ENCODE measurements at places on chromosomes 5 and 9. TPM values are rescaled to one million over a fixed set of nuclear protein-coding genes. Genes with fewer than 3 reads are reported as not detected.

The PCDHB4 gene
- total RNA-seq = 0.52 TPM

The FLT4 gene
- 1.9 TPM for total RNA-seq

The SLC1A3 gene
- 14.7 TPM for total RNA-seq

The CLIC3 gene
- 154 TPM for total RNA-seq

The GAPT gene
- 0.40 TPM for total RNA-seq

The SLC36A2 gene
- not detected for total RNA-seq

The OR13F1 gene
- total RNA-seq = not detected

The UBTD2 gene
- 7.8 TPM for total RNA-seq

The NKD2 gene
- total RNA-seq = 1.1 TPM

All from esophagus mucosa (tissue), 1 donor.